NCI-H1436 treated with DMSO at 0.1 percent for 48 hours (cell line): ENCODE measurements at places on chromosomes 13 and 19.

GRCh38 chr19:2302319-2303210 lies 5.4 kb downstream of the LINGO3 start:
- no peak for DNase-seq

- no peak for DNase-seq
These were observed 18.4 kb downstream of the TEX29 start for GRCh38 chr13:111338841-111339240.

DNA sequence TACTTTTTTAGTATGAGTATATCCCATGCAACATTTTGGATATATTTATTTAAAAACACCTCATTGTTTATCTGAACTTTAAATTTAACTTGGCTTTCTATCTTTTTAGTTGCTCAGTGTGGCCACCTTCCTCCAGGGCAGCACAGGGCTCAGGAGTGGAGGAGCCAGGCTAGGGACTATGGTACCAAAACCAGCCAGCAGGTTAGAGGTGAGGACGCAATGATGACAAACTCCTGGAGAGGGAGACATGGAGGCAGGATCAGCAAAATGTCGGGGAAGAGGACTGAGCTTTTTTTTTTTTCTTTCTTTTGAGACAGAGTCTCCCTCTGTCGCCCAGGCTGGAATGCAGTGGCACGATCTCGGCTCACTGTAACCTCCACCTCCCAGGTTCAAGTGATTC lies 29.6 kb upstream of the CALM3 start:
- DNase-seq: no peak

- no peak for DNase-seq
These were observed 6.9 kb downstream of the LENG8 start for GRCh38 chr19:54455786-54456422.
